ENCODE measurements at places on chromosomes 6 and 20. TPM values are rescaled to one million over a fixed set of nuclear protein-coding genes. Genes with fewer than 3 reads are reported as not detected.

CNKSR3 gene
- total RNA-seq, result 1.7 TPM

EPHA7 gene
- not detected for total RNA-seq

KCNQ2 gene
- not detected for total RNA-seq

CFB gene
- total RNA-seq, result 7.9 TPM

PI3 gene
- total RNA-seq, result 45.4 TPM

SIRPG gene
- total RNA-seq, result not detected

FAM50B gene
- total RNA-seq, result 4.6 TPM

TBXT gene
- total RNA-seq, result not detected

CNR1 gene
- total RNA-seq, result not detected

RIPOR2 gene
- under 0.01 TPM for total RNA-seq

TUBB2B gene
- total RNA-seq, result 31.8 TPM

BYSL gene
- 52.5 TPM for total RNA-seq

SGK2 gene
- total RNA-seq, result not detected

EFCAB8 gene
- 0.50 TPM for total RNA-seq

BTN1A1 gene
- total RNA-seq, result not detected

LRRN4 gene
- under 0.01 TPM for total RNA-seq

STX11 gene
- total RNA-seq, result 0.71 TPM

XKR7 gene
- not detected for total RNA-seq

HEY2 gene
- total RNA-seq, result not detected

TNF gene
- not detected for total RNA-seq
